ENCODE measurements at places on chromosomes 6 and 20.

DNA sequence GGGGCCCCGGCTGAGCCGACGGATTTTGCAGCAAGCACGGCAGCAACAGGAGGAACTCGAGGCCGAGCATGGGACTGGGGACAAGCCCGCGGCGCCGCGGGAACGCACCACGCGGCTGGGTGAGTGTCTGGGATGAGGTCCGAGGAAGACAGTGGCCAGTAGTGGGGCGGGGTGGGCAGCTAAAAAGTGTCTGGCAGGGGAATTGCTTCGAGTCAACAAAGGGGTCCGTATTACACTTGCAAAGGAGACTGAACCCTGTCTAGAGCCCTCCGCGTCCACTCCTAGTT, 356 bp downstream of the BYSL start:
- no peak for DNase-seq

DNA sequence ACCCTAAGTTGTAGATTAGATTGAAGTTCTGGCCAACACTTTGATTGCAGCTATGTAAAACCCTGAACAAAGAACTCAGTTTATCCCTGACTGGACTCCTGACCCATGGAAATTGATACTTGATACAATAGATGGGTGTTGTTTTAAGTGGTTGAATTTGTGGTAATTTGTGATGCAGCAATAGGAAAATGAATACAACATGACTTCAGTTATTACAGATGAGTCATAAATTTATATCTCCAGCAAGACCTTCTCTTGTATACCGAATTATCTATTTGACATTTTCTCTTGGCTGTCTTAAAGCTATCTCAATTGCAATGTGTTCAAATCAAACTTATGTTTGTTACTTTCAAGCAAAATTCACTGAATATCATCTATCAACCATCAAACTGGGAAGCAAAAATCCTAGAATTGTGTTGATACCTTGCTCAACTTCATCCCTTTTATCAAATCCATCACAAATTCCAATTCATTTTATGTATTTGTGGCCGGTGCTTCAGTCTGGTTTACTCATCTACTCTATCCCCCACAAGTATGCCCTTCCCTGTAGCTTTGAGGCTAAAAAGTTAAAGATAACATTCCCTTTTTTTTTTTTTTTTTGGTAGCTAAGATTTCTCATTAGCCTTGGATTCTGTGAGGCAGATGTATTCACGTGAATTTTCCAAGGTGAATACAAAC, 129.4 kb upstream of the CENPW start:
- no peak for DNase-seq

DNA sequence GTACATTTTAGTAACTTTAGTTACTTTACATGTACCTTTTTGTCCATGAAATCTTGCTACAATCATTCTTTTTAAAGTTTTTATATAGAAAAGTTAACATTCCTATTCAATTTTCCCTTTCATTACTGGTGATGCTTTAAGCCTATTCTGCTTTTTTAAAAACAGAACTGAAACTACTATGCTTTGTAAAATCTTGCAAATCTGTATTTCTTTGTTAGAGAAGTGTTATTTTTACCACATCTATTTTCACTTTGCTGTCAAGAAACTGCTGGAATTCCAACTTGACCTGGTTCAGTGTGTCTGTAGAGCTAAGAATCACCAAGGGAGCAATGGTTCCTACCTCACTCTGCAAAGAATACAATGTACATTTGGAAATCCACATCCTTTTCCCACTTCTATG, 21.8 kb upstream of the SAMD5 start:
- DNase-seq, result no peak

DNA sequence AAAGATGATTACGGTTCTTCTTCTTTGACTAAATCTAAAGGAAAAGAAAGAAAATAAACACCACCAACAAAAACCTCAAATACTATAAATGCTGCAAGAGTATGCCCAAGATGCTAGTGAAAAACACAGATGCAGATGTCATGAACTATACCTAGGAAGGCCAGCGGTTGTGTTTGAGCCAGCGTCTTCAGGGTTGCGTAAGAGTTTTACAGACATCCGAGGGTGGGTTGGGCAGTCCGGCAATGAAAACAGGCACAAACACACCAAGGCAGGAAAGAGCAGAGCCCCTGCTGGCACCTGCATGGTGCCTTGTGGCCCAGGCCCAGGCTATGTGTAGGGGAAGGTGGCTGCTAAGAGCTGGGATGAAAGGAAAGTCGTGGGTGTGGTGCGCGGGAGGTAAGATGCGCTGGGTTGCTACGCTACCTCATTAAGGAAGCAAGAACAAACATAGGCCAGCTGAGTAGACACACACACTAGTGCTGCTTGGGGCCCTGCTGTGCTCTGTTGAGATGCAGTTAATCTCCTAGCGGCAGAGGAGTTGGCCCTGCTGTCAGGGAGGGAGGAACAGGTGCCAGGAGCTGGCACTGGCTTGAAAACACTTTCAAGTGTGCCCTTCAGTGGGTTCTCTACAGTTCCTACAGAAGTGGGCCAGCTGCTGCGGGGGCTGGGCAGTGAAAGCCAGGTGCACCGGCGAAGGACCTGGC, 170.2 kb upstream of the PLN start:
- DNase-seq, result no peak

DNA sequence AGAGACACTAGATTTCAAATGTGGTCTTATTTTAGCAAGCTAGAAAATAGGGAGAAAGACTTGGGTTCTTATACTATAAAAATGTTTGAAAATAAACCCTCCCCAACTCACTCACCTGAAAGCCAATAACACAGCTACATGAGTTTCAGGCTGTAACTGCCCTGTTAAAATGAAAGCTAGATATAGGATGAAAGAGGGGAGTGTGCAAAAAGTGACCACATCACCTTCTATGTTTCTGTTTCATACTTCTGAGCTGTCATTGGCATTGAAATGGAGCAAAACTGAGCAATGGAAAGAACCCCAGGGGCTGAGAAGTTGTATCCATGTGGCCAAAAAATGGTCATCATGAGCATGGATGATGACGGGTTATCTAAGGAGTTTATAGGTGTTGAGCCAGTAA, 148.1 kb upstream of the TENT5A start:
- DNase-seq, result no peak

DNA sequence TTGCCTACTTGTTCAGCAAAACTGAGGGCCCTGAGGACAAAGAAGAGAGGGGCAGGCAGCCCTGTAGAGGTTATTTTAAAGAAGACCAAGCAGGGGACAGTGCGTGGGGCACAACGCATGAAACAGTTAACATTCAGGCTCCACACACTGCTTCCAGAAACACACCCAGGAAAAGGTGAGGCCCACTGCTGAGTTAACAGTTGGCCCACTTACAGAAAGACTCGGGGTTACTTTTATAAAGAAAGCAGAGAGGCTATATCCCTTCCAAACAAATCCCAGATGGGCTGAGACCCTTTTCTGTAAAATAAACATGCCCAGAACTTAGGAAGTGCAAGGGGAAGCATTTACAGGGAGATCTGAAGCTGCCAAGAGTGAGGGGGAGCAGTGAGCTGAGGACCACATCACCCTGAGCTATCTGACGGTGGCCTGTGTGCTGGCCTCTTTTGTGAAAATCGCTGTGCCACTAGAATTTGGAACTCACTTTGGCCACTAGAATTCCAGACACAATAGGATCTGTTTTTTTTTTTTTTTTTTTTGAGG, 49.8 kb upstream of the SSTR4 start:
- no peak for DNase-seq

DNA sequence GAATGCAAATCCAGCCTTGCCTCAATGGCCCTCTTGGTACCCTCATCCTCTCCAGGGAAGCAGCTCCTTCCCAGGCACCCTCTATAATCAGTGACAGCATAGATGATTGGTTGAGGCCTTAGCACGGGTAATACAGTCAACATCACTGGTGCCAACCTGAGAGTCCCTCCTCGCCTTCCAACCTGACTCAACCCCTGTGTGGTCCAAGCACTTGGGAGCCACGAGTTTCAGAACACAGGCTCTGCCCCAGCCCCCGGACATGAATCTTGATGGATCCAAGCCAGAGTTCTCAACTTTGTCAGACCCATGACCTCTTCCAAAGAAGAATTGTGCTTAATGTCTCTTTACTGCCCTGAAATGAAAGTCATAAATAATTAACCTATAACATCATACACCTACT, 213.9 kb downstream of the PREX1 start:
- DNase-seq, result no peak

Data from amygdala (tissue), 56 donors.